ENCODE measurements at places on chromosomes 16 and 17.
A peak's percentile ranks its signal among the peaks of the same experiment; 100 is the strongest.

GRCh38 chr16:85606904-85607303 is 6.2 kb upstream of the GSE1 start:
- no peak for DNase-seq

DNA sequence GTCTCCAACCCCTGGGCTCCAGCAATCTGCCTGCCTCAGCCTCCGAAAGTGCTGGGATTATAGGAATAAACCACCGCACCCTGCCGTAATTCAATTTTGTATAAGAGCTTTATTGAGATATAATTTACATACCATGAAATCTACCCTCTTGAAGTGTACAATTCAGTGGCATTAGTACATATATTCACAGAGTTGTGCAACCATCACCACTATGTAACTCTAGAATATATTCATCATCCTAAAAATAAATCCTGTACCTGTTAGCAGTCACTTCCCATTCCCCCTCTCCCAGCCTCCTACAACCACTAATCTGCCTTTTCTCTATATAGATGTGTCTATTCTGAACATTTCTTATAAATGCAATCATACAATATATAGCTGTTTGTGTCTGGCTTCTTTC is 26.1 kb downstream of the TOM1L2 start:
- no peak for DNase-seq

DNA sequence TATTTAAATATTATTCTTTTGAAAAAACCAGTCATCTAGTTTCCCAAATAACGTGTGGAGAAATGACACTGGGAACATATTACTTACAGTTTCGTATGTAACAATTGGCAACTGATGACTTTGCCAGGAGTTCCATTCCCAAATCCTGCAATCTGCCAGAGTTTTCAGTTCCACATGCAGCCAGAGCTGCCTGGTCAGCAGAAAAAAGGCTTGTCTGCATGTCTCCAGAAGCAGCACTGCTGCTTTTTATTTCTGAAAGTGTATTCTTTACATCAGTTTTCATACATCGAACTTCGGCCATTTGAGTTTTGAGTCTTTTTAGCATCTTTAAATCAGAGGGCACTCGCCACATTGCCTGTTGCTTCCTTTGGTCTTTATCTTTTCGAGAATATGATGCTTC is 78.4 kb downstream of the TRIM37 start:
- no peak for DNase-seq

DNA sequence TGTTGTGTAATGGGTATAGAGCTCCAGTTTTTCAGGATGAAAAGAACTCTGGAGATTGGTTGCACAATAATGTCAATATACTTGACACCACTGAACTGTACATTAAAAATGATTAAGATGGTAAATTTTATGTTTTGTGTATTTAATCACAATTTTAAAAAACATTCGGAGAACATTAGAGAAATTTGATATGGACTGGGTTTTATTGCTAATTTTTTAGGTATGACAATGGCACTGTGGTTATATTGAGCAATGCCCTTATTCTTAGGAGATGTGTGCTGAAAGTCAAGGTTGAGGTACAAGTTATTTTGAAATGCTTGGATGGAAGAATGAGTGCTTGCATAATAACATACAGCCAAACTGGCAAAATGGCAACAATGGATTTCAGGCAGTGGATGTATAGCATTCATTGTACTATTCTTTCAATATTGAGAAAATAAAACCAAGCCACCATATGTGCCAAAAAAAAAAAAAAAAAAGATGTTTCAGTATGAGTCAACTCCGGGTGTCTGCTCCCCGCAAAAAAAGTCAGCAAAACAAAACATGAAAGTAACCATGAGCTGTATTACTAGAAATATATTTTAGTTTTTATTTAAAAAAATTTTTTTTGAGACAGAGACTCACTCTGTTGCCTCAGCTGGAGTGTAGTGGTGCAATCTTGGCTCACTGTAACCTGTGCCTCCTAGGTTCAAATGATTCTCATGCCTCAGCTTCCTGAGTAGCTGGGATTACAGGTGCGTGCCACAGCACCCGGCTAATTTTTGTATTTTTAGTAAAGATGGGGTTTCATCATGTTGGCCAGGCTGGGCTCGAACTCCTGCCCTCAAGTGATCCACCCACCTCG is 19.8 kb downstream of the HOXB1 start:
- no peak for DNase-seq

DNA sequence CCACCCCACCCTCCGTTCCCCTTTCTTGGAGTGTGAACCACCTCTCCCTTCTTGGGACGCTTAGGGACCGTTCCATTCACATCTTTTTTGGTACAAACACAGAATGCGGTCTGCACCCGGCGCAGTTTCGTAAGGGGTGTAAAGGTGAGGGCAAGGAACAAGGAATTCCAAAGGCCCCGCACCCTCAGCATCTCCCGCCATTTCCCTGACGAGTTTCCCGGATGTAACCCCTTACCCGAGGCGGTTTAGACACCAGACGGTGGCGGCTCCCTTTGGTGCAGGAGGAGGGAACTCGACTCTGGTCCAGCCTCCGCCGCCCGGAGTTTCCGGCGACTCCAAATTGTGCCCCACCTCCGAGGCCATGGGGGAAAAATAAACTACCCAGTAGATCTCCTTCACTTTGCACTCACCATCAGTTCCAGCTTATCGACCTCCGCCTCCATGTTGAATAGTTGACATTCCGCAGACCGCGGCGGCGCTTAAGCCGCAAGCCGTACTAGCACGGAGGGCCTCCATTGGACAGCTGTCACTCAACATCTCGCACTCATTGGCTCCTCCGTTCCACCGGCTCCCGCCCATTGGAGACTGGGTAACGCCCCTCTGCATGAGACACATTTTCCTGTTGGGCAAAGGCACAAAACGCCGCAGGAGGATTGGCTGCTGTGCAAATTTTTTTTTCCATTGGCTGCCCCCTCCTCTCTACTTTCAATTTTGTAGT is at the start of gene SKA2:
Gene SKA2, minus strand, starts transcription at position 466 of the 718 bp plus-strand sequence. Its CDS starts 23 bp downstream, at position 443.
- peak; percentile 96 for DNase-seq

DNA sequence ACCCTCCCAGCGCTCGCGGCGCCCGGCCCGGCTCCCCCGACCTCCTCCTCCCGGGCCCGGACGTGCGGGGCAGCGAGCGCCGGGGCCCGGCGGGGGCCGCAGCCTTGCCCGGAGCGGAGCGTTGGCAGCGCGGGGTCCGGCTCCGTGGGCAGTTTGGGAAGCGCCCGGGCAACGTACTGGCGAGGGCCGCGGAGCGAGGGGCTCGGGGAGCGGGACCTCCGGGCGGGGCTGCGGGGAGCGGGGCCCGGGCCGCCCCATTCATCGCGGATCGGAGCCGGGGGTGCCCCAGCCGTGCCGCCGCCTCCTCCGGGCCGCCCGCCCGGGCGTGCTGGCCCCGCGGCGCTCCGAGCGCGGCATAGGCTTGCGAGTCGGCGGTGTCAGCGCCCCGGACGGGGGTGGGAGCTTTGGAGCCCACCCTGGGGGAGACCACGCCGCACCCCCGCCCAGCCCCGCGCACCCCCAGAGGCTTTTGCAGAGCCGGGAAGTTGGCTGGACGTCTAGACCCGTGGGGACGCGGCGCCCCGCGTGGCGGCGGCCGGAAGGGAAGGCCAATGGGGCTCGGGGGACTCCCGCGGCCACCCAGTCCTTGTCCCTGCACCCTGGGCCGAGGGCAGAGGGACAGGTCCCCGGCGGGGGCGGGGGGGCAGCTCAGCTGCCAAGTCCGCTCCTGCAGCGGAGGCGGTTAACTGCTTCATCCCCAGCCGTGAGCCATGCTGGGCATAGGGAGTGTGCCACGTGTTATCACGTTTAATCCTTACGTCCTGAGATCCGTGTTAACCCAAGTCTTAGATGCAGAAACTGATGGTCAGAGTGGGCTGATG is 852 bp downstream of the ZNF469 start:
- no peak for DNase-seq

DNA sequence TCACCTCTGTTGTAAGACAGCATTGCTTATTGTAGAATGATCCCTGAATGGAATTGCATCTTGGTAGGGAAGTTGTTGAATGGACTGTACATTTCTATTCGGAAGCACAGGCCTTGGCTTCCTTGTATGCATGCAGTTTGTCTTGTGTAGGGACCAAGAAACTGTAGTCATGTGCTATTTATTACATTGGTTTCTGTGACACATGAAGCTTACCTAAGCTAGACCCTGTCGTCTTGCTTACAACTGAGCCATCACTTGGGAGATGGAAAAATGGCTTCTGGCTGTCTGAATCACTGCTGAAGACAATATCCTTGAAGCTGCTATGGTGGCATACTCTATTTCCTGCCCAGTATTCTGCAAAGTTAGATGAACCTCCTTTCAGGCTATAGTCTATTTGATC is 29.1 kb downstream of the PPM1D start:
- no peak for DNase-seq

- no peak for DNase-seq
Measured at GRCh38 chr17:38896346-38896954, 26.6 kb downstream of the LASP1 start.

GRCh38 chr17:9235346-9235745 is 214.0 kb downstream of the NTN1 start:
- no peak for DNase-seq

DNA sequence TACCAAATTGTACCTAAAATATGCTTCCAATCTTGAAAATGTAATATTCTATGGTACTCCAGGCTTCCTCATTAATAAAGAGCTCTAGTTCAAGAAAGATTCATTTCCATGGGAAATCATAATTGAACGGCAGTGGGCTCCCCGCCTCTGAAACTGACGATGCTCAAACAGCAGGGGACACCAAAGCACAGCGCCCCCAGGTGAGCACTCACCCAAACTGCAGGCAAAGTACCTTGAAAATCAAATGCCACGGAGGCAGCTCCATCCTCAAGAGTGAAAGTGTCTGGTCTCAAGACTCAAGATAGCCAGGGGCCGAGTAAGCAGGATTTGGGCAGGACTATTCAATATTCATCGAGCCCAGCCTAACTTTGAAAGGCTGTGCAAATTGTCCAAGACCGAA is 217.4 kb upstream of the TNRC6C start:
- no peak for DNase-seq

DNA sequence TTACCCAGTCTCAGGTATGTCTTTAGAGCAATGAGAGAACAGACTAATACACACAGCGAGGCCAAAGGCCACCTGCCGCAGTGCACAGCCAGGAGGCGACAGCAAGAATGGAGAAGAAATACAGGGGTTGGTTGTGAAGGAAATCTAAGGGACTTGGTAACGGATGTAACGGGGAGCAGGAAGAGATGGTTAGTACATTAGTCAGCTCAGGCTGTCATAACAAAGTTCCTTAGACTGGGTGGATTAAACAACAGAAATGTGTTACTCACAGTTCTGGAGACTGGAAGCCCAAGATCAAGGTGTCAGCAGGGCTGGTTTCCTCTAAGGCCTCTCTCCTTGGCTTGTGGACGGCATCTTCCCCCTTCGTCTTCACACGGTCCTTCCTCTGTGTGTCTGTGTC is 47.1 kb downstream of the TVP23C start:
- DNase-seq: no peak

GRCh38 chr17:38320482-38320881 is 23.3 kb downstream of the GPR179 start:
- no peak for DNase-seq

DNA sequence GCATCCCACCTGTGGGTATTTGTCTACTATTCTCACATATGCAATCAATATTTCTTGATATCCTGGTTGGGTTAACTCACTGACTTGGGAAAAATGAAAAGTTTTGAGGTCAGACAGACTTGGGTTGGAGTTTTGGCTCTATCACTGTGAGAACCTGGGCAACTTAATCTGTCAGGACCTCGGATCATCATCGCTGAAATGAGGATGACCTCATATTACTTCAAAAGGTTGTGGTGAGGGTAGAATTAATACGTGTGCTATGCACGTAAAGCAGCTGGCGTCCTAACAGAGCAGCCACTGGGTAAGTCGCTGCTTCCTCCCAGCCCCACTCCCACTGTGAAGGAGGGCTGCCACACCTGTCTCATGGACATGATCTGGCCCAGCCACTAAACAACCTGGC is 57.3 kb downstream of the COG7 start:
- DNase-seq: no peak

DNA sequence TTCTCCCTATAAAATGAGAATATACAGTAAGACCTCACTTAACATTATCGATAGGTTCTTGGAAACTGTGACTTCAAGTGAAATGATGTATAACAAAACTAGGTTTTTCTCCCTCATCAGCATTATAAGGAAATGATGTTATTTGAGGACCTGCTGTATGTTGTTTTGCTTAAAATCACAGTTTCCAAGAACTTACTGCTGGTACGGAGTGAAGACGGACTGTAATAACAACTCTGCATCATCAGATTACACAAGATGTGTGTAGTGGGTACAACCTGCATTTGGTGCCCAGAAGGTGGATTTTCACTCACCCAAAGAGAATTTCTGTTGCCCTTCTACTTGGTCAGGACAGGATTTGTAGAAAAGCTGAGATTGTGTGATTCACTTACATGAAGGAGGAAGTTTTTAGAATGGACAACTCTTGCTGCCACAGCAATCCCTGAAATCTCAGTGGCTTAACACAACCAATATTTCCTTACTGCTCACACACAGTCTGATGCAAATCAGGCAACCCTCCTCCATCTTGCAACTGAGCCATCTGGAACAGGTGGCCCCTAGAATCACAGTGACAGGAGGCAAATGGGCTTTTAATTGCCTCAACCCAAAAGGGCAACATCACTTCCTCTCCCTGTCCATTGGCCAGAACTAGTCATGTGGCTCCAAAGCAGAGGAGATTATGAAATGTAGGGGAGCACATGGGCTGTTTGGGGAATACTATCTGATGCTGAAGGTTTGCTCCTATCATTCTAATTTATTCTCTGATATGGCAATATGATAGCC is 67.6 kb upstream of the CACNG5 start:
- no peak for DNase-seq

- DNase-seq: no peak
Measured at GRCh38 chr16:6557353-6558023, 775.2 kb upstream of the RBFOX1 start.

GRCh38 chr16:29974291-29975133 is 844 bp downstream of the TAOK2 start:
- no peak for DNase-seq

DNA sequence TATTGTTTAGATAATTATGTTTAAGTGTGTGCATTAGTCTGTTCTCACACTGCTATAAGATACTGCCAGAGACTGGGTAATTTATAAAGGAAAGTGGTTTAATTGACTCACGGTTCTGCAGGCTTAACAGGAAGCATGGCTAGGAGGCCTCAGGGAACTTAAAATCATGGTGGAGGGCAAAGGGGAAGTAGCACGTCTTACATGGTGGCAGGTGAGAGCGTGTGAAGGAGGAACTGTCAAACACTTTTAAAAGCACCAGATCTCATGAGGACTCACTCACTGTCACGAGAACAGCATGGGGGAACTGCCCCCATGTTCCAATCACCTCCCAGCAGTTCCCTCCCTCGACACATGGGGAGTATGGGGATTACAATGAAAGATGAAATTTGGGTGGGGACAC is 203.5 kb upstream of the GOT2 start:
- DNase-seq: no peak
